ENCODE measurements at places on chromosomes 7 and 10. TPM values are rescaled to one million over a fixed set of nuclear protein-coding genes. Genes with fewer than 3 reads are reported as not detected.
A peak's percentile ranks its signal among the peaks of the same experiment; 100 is the strongest.

GRCh38 chr10:121516093-121516865, 82.0 kb downstream of the FGFR2 start:
- DNase-seq, result no peak

GRCh38 chr7:139772115-139772514, 5.7 kb downstream of the HIPK2 start:
- no peak for DNase-seq

GRCh38 chr7:101860316-101861217, 43.1 kb downstream of the CUX1 start:
- no peak for DNase-seq

- DNase-seq, result peak; percentile 24
These were observed 433.2 kb upstream of the MGMT start for GRCh38 chr10:129033790-129034272.

DNA sequence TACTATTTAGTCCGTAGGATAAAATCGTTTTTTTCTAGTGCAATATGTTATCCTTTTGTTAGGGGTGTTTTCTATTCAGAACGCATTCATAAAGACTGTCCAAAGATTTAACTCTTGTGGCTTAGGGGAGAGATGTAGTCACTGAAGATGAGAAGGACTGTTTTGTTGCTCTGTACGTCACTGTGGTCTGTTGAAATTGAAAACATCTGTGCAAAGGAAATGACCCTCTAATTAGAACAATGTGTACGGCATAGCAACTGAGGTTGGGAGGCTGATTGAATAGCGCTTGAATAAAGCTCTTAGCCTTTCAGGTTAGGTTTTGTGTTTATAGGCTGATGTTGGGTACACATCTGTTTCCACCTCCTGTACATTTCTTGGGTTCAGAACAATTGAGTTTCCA, 453.4 kb upstream of the AKR1E2 start:
- DNase-seq, result no peak

DNA sequence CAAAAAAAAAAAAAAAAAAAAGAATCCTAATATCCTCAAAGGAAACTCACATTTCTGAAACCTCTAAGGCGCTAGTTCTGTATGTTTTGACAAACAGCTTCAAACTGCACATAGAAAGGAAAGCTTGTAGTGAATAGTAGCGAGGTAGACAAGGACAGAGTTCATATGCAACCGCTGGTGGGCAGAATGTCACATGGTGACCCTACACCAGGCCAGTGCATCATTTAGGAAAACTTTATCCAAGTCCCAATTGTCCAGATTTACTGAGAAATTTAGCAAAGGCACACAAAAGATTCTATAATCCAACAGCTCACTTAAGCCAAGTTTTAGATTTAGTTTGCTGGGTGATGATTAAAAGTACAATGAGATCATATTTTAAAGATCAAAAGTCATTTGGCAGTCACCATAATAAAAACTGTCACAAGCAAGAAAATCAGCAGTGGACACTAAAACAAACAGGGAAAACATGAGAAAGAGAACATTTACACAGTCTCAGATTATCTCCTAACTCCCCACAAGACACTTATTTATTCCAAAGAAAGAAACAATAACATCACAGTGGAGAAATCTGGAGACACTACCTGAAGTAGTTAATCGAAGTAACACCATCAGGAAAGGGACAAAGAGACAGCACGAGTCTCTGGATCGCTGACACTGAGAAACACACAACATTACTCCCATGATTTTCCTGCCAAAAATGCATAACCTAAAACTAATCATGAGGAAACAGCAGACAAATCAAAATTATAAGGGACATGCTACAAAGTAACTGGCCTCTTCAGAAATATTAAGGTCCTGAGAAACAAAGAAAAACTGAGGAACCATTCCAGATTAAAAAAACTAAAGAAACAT, 20.2 kb downstream of the FAM204A start:
- no peak for DNase-seq

DNA sequence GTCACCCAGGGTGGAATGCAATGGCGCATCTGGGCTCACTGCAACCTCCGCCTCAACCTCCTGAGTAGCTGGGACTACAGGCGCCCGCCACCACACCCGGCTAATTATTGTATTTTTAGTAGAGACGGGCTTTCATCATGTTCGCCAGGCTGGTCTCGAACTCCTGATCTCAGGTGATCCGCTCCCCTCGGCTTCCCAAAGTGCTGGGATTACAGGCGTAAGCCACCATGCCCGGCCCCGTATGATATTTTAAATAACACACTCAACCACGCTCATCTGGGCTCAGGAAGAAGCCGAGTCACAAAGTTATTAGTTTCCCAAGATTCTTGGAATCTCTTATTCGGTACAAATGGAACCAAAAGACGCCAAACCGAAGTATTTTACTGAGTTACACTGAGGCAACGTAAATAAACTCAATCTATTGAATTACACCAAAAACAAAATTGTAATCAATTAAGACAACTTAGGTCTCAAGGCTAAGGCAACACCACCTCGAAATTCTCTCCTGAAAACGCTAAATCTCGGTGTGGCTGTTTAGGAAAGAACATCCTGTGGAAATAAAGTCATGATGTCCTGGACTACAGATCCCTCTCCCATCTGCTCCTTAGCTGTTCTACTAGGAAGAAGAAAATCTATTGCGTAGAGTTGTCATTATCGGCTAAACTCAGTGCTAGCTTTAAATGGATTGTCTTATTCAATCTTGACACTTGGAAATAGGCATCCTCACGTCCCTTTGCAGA, 910 bp downstream of the ARHGAP19 start:
- DNase-seq, result no peak

DNA sequence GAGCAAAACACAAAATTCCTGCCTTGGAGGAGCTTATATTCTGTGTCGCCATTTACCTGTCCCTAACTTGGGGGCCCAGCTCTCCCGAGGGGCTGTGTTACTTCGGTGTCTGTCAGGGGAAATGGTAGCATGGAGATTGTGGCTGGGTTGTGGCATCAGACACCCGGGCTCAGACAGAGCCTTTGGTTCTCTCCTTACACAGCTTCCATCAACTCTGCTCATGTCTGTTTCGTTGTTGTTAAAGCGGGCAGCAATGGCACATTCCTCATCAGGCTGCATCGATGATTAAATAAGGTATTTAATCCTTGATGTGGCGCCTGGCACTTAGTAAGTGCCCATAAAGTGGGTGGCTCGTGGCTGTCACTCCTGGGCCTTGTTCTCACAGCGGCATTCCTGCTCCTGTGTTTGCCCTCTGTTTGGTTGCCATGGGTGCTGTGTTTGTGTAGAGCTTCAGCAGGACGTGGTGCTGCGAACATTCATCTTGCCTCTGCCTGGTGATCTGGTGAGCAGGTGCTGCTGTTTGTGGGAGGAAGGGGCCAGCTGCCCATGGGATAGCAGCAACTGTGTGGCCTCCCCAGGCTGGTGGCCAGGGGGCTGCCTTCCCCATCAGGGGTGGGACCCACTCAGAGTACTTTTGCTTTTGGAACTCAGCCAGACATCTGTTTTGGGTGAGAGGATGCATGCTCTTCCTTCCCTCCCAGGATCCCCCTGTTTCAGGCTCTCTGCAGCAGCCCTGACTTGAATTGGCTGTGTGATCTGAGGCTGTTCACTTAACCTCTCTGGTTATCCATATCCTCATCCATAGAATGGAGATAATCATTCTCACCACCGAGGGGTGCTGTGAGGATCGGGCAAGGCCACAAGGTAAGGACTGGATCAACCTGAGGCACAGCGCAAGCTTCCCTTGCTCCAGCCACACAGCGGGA, 207.2 kb upstream of the SVIL start:
- DNase-seq, result peak; percentile 65

- DNase-seq, result no peak
These were observed 8.5 kb downstream of the TPST1 start for GRCh38 chr7:66213637-66214036.

GRCh38 chr10:121532292-121532864, 65.9 kb downstream of the FGFR2 start:
- no peak for DNase-seq

- no peak for DNase-seq
These were observed 39.0 kb upstream of the ZNF438 start for GRCh38 chr10:31070691-31071090.

GRCh38 chr10:37856881-37857286, 526 bp downstream of the ZNF248 start:
- DNase-seq, result peak; percentile 22

DNA sequence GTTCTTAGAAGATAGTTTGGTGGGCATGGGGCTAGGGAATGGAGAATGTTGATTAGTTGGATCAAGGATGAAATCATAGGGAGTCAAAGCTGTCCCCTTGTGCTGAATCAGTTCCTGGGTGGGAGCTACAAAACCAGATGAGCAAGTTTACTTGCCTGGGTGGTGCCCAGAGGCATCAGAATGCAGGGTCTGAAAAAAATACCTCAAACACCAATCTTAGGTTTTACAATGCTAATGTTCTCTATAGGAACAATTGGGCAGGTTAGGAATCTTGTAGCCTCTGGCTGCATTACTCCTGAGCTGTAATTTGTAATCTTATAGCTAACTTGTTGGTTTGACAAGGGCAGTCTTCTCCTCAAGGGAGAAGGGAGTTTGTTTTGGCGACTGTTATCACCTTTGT, 34.4 kb downstream of the LHFPL3 start:
- DNase-seq, result no peak

GRCh38 chr10:14144451-14144850, 186.3 kb downstream of the FRMD4A start:
- DNase-seq, result no peak

DNA sequence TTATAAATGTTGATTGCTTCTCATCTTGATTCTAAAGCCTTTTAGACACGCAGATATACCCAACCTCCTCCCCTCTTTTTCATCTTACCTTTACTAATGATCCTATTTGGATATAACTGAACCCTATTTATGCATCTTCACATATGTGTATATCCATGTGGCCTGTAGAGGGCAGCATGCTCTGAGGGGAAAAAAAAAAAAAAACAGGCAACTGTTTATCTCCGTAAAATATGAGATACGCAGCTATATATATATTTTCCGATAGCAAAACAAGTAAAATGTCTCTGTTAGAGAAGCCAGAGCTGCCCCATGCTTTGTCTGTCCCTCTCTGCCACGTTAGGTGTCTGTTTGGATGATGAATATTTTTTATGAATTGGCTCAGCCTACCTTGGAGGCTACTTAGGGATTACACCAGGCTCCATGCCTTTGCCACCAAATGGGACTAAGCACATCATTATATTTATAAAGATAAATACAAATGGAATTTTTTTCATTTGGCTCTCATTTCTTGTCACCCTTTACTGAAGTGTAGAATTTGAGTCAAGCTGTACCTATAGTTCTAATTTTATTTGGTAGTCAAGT, 174.8 kb upstream of the FZD1 start:
- no peak for DNase-seq

DNA sequence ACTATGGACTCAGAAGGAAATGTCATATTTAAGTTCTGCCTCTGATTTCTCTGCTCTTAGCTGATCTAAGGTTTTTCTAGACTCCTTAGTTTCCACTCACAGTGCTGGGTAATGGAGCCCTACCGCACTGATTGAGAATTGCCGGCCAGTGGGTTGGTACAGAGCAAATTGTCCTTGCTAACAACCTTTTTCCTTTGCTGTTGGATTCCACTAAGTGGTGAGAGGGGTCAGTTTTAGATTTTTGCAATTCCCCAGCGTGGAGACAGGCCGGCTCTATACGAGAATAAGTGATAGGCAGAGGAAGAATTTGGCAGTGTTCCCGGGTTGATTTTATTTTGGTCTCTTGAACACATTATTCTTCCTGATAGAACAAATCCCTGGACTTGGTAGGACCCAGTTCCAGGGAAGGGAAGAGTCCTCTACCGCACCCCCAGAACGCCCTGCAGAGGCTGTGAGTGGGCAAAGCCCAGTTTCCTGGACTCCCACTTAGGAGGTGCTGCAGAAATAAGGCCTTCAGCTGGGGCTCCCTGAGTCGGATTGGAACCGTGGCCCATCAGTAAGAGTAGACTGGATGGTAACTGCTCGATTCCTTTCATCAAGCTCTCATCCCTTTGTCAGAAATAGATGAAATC, 3.0 kb upstream of the NRP1 start:
- no peak for DNase-seq

DNA sequence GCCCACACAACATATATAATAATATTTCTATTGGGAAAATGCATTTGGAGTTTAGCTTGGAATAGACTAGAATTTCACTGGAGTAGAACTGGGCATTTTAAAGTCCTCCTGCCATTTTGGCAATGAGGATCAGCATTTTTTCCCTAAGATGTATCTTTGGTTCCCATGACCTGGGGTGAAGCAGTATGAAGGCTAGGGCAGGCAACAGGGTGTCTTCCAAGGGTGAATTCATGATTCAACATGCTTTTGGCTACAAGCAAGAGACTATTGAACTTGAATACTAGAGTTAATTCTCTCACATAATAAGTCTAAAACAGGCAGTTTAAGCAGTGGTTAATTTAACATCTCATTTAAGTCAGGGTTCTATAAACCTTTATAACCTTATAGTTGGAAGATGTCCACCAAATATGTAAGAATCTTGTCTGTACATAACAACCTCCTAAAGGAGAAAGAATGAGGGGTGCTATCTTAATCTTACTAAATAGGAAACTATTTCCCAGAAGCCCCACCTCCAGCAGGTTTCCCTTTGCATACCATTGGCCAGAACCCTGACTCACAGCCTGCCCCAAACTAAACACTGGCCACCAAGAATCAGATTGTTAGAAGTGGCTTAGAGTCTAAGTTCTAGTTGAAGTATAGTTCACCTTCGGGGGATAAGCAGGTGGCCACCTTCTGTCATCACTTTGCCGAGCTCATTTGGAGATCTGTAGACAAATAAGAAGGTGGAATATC, 96.0 kb upstream of the PRPS1L1 start:
- DNase-seq, result no peak

DNA sequence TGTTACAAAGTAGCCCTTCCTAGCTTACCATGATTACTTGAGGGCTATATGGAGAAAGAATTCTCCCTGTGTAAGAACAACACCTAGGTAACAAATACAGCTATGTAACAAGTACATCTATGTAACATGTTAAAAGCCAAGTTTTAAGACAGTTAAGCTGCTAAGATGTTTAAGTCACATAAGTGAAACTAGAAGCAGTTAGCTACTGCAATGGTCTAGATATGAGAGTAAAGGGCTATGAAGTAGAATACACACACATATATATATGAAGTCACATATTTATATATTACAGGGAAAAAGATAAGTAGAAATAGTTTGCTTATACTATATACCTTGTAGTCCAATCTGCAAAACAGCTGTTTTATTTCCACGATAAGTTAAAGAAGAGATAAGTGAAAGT, 14.4 kb downstream of the POT1 start:
- DNase-seq, result no peak

- no peak for DNase-seq
These were observed 112.4 kb upstream of the ZMIZ1 start for GRCh38 chr10:78956391-78956790.

- no peak for DNase-seq
These were observed 75.3 kb downstream of the MTPN start for GRCh38 chr7:135901585-135902540.

- DNase-seq, result no peak
These were observed 35.4 kb downstream of the CALD1 start for GRCh38 chr7:134814730-134815364.

GRCh38 chr10:11236234-11236633, 218.6 kb downstream of the CELF2 start:
- DNase-seq, result no peak

- no peak for DNase-seq
These were observed at the start of gene PON3 for GRCh38 chr7:95396136-95397032. PON3 (minus strand) TSS chr7:95396375; CDS start chr7:95396350, 25 bp downstream.

TMEM140 gene
- total RNA-seq, result 19.4 TPM

NODAL gene
- 0.12 TPM for total RNA-seq

ARPC1A gene
- total RNA-seq, result 140 TPM

SPDYE2 gene
- not detected for total RNA-seq

RHOBTB1 gene
- 16.8 TPM for total RNA-seq

TMEM229A gene
- total RNA-seq, result 0.66 TPM

ZDHHC6 gene
- 34.2 TPM for total RNA-seq

VIPR2 gene
- total RNA-seq, result 7.3 TPM

NPC1L1 gene
- 61.3 TPM for total RNA-seq

SFTPA1 gene
- 7.0 TPM for total RNA-seq

OR2A42 gene
- not detected for total RNA-seq

FZD1 gene
- total RNA-seq, result 20.3 TPM
